Femur (tissue), 1 donor: ENCODE measurements at places on chromosomes 5 and 9.
A peak's percentile ranks its signal among the peaks of the same experiment; 100 is the strongest.

- DNase-seq, result no peak
Observed at GRCh38 chr9:107667231-107668070, 177.9 kb upstream of the KLF4 start.

DNA sequence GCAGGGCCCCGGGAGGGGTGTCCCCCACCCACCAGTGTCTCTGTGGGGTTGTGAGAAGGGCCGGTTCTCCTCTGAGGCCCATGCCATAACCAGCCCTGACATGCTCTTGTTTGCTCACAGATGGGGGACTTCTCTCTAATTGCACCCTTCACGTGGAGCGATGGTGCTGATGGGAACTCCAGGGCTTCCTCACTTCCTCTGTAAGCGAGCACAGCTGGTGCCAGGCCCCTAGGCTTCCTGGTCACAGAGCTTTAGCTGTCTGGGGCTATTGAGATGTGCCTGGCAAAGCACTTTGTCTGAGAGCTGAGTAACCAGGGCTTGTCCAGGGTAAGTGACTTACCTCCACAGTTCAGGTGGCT is 36.4 kb downstream of the PHF2 start:
- no peak for DNase-seq

DNA sequence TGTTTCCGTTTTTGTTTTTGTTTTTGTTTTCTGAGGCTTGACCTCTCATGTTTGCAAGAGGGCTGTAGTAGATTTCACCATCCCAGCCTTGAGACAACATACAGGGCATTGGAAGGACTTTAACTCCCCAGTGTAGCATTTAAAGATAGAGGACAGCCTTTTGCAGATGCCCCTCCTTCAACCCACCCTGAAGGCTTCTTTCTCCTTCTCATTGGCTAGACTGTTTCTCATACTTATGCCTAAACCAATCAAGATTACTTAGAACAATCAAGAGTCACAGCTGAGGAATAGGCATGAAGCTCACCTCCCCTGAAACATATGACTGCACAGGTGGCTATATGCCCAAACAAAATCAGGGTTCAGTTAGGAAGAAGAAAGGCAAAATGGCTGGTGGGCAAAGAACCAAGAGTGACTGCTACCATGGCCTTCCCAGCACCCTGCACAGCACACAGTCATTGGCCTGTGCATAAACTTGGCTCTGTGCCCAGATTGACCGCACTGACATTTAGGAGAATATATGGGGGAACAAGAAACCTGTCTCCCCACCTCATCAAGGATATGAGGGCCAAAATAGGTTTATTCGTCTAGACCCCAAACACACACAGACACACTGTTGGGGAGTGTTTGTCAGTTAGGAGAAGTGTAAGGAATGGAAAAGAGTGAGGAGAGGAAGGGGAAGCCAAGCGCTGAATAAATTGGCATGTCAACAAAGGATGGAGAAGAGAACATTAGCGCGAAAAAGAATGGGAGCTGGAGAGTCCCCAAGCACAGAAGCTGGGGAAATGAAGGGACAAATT is 137.3 kb upstream of the RANBP3L start:
- no peak for DNase-seq

- DNase-seq, result peak; percentile 71
Observed at GRCh38 chr9:96139592-96140295, 162.2 kb downstream of the HSD17B3 start.

DNA sequence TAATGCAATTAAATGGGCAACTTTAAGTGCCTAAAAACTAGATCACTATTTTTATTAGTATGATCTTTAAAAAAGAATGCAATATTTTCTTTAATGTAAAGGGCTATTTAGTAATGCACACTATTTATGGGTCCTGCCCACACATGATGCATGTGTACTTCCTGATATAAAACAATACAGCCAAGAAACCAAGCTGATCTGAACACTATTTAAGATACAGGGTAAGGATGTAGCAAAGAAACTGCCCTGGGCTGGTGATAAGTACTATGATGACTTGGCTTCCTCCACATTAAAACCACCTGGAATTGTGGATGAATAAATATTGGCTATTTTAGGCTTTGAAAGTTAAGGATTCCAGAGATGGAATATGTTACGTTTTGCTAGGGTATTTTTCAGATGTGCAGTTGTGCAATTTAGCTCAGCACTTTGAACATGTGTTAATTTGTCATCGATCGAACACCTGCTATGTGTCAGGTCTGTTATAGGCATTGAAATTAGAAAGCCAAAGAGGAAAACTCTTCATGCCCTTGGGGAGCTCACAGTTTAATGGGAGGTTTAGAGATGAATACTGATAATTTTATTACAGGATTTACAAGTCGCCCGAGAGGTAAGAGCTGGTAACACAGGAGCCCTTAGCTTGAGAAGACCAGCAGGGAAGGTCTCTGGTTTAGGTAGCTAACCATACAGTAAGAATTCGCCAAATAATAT is 276.7 kb downstream of the PLK2 start:
- DNase-seq, result no peak

DNA sequence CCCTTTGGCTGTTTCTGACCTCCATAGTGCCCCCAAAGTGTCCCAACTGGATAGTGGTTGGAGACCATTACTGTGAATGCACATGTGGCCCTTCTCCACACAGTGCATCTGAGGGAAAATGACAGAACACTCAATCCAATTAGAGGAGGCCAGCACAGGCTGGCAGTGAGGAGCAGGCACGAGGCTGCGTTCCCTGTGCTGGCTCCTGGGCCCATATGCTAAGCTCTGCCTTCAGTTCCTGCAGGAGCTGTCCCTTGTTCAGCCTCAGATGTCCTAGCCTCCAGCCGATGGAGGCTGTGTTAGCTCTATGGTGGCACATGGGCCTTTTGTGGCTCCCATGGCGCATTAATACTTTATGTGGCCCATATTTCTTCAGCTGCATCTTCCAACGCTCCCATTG is 35.8 kb downstream of the ALG2 start:
- DNase-seq, result no peak

GRCh38 chr9:106731910-106732309 is 131.1 kb upstream of the ZNF462 start:
- DNase-seq, result no peak

DNA sequence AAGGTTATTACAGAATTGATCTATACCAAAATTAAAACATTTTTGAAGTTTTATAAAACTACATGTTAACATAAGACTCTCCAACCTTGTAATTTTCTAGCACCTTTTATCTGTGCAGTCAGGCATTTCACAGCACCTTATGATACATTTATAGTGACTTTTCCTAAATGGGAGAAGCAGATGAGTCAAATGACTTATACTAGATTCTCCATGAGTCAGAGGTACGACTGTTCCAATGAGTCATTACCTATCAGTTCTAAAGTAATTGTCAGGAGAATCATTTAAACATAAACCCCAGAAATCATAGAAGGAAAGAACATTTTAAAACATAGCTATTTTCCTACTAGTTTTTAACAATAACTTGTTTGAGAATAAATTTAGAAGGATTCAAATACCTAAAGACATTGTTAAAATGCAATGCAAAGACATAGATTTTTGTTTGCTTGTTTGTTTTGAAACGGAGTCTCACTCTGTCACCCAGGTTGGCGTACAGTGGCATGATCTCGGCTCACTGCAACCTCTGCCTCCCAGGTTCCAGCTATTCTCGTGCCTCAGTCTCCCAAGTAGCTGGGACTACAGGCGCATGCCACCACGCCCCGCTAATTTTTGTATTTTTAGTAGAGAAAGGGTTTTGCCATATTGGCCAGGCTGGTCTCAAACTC is 34.7 kb upstream of the DMXL1 start:
- DNase-seq, result no peak

GRCh38 chr5:157598350-157598936 is 22.9 kb upstream of the ADAM19 start:
- no peak for DNase-seq

DNA sequence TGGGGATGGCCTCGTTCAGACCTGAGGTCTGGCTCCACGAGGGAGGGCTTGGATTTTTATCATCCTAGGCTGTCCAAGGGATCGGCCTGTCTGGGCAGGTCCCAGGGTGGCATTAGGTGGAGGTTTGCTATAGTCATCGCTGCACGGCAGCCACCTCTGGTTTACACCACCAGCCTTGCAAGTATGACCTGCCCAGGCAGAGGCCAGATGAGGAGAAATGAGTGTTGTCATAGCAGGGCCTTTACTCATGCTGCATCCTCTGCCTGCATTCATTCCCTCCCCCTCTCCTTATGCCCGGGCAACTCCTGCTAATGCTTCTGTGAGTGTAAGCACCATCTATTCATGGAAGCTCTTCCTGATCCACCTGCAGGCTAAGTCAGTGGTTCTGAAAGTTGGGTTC is 15.3 kb upstream of the NDST1 start:
- no peak for DNase-seq

DNA sequence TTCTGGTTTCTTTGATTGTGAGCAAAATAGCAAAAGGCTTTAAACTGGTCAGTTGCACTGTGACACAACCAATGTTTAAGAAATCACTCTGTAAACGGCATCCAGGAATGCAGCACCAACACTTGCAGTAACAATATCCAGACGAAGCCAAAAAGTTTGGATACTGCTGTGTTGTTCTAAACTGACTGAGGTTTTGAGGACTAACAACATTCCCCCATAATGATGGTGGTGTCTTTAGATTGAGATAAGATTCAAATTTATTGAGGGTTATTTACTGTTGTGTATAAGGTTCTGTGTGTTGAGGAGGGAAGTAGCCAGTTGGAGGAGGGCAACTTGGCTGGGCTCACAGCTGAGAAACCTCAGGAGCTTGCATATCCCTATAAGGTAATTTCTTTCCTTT is 353.6 kb downstream of the BNC2 start:
- DNase-seq, result no peak
